EL (cell line): ENCODE measurements at places on chromosomes 11 and 22.

DNA sequence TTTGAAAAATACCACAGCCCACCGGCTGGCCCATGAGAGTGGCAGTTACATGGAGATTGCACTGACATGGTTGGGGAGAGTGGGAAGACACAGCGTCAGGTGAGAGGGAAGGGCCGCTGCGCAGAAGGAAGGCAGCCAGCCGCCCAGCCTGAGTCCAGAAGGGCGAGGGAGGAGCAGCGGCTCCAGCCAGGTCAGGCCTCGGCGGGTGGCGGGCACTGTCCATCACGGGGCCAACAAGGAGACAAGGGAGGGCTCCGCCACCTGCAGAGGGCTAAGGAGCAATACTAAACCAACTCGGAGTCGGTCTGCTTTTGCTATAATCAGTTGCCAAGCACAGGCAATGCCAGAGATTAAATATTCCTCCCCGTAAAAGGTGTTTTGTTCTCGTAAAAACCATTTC, 384.5 kb downstream of the TBC1D22A start:
- no peak for DNase-seq

- DNase-seq, result no peak
Measured at GRCh38 chr11:10541561-10541930, 559 bp upstream of the RNF141 start.

DNA sequence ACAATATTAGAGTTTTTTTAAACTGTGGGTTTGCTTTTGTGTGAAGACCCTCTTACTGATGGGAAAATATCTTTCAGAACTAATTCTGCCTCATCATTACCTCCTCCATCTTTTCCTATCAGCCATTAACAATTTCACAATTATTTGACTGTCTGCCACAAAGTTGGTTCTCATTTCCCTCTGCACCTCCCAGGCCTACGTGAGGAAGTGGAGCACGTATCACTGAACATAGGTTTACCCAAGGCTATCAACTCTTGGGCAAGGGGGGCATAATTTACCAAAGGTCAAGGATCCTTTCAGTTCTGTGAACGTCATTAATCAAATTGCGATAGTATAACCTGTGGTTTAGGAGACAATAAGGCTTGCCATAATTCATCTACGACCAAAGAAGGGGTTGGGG, 60.0 kb downstream of the LIF start:
- DNase-seq, result no peak

DNA sequence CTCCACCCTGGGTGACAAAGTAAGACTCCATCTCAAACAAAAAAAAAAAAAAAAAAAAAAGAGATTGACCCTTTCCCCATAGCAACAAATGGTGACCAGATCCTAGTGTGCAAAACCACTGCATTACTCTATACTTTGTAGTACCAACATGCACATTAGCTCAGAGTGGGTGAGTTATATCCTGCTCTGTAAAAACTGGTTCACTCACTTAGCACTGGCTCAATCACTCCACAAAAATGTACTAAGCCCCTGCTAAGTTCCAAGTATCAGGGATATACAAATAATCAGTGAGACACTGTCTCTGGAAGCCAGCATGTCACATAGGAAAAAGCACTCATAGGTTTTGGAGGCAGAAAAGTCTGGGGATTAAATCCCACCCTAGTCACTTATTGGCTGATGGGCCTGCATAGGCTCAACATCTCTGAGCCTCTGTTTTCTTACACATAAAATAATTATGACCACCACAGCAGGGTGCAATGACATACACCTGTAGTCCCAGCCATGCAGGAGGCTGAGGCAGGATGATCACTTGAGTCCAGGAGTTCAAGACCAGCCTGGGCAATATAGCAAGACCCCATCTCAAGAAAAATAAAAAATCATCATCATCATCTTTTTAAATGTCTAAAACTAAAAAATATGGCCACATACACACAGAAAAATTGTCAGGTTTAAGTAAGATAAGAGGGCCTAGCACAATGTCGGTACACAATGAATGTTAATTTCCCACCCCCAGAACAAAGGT, 11.9 kb downstream of the FAM168A start:
- DNase-seq, result peak; percentile 75

DNA sequence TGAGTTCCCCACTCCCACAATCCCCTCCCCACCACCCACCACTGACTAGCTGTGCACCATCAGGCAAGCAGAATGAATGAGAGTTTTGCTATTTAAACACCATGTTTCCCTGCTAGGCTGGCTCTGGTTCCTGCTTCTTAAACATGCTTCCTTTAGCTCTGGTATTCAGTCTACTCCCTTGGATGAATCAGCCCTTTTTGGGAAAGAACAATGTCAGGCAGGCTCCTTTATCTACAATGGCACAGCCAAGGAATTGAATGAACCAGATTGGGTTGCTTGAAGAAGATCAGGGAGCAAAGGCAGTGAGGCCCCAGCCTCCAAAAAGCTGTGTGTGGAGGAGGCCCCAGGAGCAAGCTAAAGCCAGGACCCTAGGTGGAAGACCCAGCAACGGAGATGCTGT, 92.9 kb upstream of the ISX start:
- no peak for DNase-seq

DNA sequence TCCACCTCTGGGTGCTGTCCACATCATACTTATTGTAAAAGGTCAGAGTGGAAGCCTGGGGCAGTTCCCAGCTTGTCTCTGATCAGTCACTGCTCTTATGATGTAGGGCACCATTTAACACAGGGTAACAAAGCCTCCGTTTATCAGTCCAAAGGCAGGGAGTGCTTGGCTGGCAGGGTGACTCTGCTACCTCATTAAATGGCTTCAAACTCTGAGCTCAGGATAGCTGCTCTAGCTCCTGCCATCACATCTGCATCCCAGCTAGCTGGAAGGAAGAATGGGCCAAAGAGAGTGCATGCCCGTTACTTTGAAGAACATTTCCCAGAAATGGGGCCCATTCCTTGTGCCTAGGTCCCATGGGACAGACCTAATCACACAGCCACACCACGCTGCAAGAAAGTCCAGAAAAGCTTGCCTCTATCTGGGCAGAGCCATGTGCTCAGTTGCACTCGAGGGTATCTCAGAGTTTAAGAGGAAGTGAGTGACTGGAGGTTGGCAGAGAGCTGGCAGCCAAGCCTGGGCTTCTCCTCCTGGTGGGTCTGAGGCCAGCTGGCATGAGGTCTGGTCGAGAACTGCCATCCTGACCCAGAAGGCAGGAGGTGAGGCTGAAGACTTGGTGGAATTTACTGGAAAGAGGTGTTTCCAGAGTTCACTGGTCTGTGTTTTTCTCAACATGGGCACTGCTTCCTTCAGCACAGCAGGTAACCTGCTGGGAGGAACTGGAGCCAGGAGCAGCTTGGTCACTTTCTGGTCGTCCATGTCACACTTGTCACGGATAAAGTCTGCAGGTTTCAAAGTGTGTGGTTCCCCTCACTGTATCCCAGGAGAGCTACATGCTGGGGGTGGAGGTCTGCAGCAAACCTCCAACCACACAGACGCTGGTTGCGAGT, 935.7 kb downstream of the BRD1 start:
- no peak for DNase-seq

GRCh38 chr11:91066456-91067047, 843.7 kb upstream of the CHORDC1 start:
- no peak for DNase-seq

DNA sequence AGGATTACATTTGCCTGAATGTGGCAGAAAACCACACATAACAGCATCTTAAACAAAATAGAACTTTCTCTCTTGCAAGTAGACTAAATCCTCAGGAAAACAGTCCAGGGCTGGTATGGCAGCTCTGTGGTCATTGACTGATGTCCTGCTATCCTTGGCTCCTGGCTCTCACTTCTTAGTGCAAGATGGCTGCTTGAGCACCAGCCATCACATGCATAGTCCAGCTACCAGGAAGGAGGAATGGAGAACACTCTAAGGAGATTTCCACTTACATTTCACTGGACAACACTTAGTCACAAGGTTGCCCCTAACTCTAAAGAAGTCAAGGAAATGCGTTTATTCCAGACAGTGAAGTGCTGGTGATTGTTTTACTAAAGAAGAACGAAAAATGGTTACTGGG, 13.6 kb downstream of the RIBC2 start:
- no peak for DNase-seq

- no peak for DNase-seq
Measured at GRCh38 chr22:28952857-28953256, 69.5 kb downstream of the ZNRF3 start.

DNA sequence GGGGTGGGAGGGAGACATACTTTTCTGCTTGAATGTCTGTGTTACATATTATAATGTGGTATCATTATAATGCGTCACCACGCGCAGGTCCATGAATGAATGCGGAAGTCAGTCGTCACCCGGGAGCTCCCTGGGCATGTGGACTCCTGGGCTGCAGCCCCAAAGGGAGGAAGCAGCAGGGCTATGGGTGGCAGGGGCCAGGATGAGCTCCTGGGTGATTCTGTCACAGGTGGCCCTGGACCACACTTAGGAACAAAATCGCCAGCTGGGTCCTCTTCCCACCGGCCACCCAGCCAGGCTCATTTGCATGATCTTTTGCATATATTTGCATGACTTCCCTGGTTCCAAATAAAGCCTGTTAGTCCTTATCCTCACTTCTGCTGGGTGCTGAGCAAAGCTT, 51.2 kb downstream of the KCNJ4 start:
- DNase-seq, result no peak

- DNase-seq, result peak; percentile 52
Measured at GRCh38 chr11:82718307-82718706, 15.4 kb downstream of the FAM181B start.

- DNase-seq, result no peak
Measured at GRCh38 chr11:123227763-123228495, 32.9 kb upstream of the CLMP start.

GRCh38 chr11:111309215-111309915, 11.0 kb downstream of the POU2AF3 start:
- no peak for DNase-seq

GRCh38 chr11:102662607-102663006, 37.5 kb upstream of the MMP20 start:
- no peak for DNase-seq

DNA sequence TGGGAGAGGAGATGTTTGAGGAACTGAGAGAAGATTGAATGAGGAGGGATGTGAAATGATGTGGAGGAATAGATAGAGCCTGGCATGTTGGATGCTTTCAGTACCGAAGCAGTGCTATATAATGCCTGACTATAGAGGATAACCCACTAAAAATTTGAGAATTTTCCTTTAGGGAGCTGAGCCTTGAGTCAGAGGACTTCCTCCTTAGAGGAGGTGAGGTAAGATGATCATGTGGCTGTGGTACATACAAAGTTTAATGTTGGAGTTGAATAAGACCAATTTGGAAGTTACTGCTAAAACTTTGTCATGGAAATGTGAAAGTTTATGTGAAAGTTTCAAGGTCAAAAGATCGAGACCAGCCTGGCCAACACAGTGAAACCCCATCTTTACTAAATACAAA, 66.9 kb downstream of the YAP1 start:
- peak; percentile 26 for DNase-seq

DNA sequence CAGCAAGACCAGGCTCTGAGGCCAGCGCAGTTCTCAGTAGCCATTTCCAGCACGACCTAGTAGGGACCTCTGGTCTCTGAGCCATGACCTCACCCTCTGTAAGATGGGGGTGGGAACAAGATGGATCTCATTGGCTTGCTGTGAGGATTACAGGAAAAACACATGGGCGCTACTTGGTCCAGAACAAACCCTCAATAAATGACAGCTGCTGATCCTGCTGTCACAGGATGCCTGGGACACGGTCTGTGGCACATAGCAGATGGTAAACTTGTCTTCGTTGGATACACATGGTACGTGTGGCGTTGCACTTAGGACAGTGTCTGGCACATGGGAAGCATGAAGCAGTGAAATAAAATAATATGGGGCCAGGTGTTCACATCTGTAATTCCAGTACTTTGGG, 4.5 kb upstream of the KCTD17 start:
- DNase-seq, result no peak

- no peak for DNase-seq
Measured at GRCh38 chr11:95360377-95361075, 129.5 kb upstream of the SESN3 start.

DNA sequence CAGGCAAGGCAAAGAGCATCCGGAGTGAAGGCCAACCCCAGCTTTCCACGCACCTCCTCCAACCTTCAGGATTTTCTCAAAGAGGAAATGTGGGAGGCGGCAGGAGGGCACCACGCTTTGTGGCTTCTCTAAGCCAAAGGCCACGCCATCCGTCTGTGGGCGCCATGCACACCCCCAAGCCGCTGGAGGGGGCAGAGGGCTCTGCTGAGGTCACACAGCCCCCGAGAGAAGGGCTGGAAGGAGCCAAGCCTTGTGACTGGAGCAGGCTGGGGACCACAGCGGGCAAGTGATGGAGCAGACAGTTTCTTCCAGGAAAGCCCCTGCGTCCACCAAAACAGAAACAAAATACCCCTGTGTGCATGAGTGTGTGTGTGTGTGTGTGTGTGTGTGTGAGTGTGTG, 527.4 kb downstream of the BRD1 start:
- no peak for DNase-seq

DNA sequence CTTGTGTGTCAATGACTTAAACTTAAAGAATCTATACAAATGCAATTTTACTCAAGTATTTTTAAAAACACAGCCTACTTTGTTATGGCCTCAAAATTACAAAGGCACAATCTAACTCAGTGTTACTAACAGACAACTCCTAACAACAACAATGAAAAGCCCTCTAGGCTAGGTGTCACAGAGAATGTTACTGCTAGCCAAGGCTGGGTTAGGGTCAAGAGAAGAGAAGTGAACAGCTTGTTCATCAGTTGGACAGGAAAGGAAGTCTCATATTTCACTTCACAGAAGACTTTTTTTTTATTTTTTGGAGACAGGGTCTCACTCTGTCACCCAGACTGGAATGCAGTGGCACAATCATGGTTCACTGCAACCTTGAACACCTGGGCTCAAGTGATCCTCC, 26.0 kb downstream of the CLDN25 start:
- no peak for DNase-seq

GRCh38 chr11:115497303-115497702, 6.9 kb downstream of the CADM1 start:
- no peak for DNase-seq

- no peak for DNase-seq
Measured at GRCh38 chr11:73152086-73152853, 10.2 kb upstream of the FCHSD2 start.

GRCh38 chr11:38543311-38543710, 1945.3 kb upstream of the RAG2 start:
- peak; percentile 90 for DNase-seq

- DNase-seq, result no peak
Measured at GRCh38 chr11:109584001-109584972, 162.3 kb downstream of the C11orf87 start.

GRCh38 chr22:39733191-39733590, 160.4 kb downstream of the ENTHD1 start:
- DNase-seq, result no peak

GRCh38 chr22:24444729-24445466, 17.5 kb downstream of the ADORA2A start:
- no peak for DNase-seq

DNA sequence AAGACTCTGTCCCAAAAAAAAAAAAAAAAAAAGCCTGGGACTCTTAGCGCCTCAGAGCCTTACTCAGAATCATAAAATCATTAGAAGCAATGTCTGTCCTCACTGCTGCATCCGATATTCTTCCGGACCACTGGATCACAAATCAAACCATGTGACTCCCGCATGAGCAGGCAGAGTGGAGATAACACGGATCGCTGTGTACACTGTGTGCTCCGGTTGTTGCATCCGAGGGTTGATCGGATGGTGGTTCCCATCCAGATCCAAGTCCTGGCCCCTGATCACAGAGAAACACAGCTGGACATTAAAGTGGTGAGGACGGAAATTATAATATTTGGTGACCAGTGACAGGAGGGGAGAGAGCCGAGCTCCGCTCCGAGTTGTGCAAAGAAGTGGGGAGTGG, 9.7 kb upstream of the TXNRD2 start:
- no peak for DNase-seq

- peak; percentile 50 for DNase-seq
Measured at GRCh38 chr22:25746012-25746373, 4.0 kb downstream of the MYO18B start.

- DNase-seq, result no peak
Measured at GRCh38 chr11:64180891-64181290, 5.1 kb upstream of the STIP1 start.
